A549 treated with ZK216348 at 1 μM for 4 hours (cell line): ENCODE measurements at places on chromosomes 1 and 21. TPM values are rescaled to one million over a fixed set of nuclear protein-coding genes. Genes with fewer than 3 reads are reported as not detected.

The LYPD8 gene
- total RNA-seq = 0.19 to 0.45 TPM (median 0.21 TPM) in 3 of 5 replicates, not detected in the others

The PIK3CD gene
- 5.4 to 9.8 TPM (median 7.6 TPM) in 5 replicates for total RNA-seq

The ATAD3C gene
- total RNA-seq = not detected in 5 replicates

The CD52 gene
- not detected in 5 replicates for total RNA-seq

The KRTAP10-8 gene
- total RNA-seq = not detected in 5 replicates

The TMCC2 gene
- 1.7 to 2.4 TPM (median 2.2 TPM) in 5 replicates for total RNA-seq

The THBS3 gene
- total RNA-seq = 6.7 to 10.8 TPM (median 9.2 TPM) in 5 replicates

The NUF2 gene
- total RNA-seq = 22.4 to 36.9 TPM (median 27.6 TPM) in 5 replicates

The ITGB3BP gene
- 15.2 to 30.5 TPM (median 24.1 TPM) in 5 replicates for total RNA-seq

The CLCA1 gene
- total RNA-seq = not detected in 5 replicates

The CAMK2N1 gene
- total RNA-seq = 35.3 to 76.5 TPM (median 64.3 TPM) in 5 replicates

The F3 gene
- 3.1 to 4.0 TPM (median 3.4 TPM) in 5 replicates for total RNA-seq

The RIMS3 gene
- total RNA-seq = 0.75 to 1.3 TPM (median 1.2 TPM) in 5 replicates

The SPRR2B gene
- not detected in 5 replicates for total RNA-seq

The OR14K1 gene
- total RNA-seq = not detected in 5 replicates

The LDLRAD1 gene
- total RNA-seq = not detected in 5 replicates
